ENCODE measurements at places on chromosomes 4 and X.

GRCh38 chr4:126233483-126233882, 918.7 kb downstream of the FAT4 start:
- DNase-seq: no peak

DNA sequence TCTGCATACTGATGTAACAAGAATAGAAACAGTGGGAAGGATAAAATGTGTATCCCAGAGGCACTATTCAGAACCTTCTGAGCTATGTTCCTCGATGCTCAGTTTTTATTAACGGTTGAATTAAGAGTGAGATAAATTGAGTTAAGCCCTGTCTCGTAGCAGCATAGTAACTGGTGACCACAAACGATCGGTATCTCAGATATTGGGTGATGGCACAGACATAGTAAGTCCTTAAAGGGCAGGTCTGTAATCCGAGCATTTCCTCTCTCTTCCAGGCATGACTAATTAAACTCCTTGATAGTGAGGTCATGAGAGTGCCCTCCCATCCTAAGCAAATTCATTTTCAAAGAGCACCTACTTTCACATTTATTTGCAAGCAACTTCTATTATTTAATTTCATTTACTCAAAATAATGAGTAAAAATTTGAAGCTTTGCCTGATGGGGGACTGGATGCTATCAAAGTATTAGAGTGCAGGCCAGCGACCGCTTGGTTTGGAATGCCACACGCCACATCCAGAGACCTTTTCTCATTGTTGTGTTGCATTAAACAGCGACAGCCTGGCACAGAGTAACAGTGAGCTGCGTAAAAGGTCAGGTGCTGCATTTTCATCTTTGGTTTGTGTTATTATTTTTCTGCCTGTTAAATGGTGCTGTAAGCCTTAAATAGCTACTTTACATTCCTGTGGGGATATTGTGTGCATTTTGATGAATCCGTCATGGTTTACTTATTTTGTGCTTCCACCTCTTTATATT, 101.9 kb downstream of the PCDH7 start:
- no peak for DNase-seq

- DNase-seq: no peak
These were observed 248.2 kb upstream of the TEX13A start for GRCh38 chrX:105468741-105469140.

- no peak for DNase-seq
These were observed at the start of gene SMARCA1 for GRCh38 chrX:129523079-129523911. Gene SMARCA1, minus strand, starts transcription at chrX:129523490. Its CDS starts 120 bp downstream, at chrX:129523370.

DNA sequence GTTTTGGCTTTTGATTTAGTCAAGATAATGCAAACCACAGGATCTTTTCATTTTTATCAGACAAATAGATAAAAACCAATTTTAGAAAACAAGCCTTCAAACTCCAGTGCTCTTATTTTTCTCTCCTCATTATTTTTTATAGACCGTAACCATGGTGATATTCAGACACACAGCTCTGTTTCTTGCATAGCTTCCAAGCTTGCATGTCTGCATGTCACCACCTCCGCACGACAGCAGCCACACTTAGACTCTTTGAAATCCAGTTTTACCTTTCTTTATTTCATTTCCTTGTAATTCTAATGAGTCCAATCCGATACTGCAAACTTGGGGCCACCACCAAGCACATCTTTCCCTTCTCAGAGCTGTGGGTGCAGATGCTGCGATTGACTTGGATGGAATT, 94.3 kb upstream of the GPM6A start:
- DNase-seq: no peak

DNA sequence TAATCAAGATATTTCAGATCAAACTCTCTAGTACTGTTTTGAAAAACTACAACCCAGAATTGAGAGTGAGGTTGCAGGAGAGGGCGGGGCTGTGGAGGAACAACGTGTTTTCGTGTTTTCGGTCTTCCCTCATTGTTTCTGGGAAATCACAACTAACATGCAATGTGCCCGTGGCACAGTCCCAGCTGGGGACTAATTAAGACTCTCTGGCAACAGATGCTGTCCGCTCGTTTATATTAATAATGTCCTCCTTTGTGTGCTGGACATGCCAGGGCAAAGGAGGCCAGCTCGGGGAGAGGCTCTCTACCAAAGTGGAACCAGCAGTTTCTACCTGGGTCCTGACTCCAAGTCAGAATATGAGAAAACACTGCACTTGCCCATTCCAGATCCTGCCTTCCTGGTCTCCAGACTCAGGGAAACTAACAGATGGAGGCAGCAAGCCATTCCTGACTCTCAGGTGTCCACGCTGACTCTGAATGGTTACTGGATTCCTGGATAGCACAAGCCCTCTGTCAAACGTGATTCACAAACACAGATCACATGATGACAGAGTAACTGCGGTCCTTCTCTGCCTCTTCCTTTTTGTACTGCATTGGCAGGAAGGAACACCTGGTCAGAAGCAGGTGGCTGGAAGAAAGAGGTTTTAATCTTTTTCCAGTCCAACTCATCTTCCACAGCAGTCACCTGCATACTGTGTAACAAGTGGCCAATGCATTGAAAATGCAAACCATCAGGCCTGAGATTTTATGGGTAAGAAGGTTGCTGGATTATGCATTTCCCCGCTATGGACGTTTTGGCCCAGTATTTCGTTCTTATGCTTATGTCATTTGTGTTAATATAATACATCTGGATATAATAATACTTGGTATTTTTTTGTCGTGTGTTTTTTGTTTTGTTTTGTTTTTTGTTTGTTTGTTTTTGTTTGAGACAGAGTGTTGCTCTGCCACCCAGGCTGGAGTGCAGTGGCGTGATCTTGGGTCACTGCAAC, 65.0 kb downstream of the COQ2 start:
- no peak for DNase-seq

DNA sequence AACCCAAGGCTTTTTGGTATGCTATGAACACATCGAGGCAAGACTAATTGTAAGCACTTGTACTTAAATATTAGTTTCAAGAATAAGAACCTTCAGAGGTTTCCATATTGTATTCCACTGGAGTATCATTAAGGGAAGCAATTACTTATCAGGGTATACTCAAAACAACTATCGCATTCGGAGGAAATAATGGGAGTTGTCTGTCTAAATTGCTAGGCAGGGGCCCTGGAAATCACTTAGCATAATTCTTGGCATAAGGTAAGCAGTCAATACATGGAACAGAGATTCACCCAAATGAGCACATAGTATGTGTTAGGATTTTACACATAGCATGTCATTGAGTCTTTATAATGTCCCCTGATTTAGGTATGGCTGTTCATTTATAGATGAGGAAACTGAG, 249.4 kb downstream of the DHX15 start:
- DNase-seq: no peak

DNA sequence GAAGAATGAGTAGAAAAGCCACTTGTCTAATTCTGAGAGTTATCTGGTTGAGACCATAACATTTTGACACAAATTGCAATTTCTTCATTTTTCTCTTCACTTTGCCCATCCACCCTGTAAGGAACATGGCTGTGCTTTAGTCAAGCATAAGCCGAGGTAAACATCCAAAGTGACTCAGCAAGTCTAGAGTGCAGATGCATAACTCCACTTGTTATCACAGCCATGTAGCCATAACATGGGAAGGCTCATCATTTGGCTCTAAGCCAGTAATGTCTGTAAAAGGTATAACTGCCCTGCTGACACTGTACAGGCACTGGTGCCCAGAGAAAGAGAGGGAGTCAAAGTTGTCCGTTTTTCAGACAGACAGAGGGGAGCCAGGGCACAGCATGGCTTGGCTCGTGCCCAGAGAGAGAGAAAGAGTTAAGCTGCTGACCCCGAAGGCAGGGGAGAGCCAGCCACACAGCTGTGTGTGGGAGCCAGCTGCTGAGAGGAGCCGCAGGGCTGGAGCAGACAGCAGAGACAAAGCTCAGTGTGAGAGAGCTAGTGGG, 76.9 kb upstream of the EXOC1L start:
- no peak for DNase-seq

DNA sequence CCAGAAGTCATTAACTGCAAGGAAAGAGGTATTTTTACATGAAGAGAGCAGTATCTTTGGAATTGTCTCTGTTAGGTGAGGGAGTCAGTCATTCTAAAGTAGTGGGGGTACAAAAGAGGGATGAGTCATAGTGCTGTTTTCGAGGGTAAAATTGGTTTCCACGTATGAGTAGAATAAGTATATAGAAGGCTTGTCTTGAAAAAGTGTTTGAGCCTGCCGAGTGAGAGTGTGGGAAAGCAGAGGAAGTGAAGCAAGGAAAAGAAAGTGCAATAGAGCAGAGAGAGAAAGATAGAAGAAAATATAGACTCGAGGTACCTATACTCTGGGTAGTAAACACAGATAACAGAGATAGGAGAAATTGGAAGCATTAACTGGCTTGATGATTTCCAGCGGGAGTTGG, 696.4 kb downstream of the DMD start:
- DNase-seq: no peak
